GM13976 (cell line): ENCODE measurements at places on chromosomes 11 and 22.
A peak's percentile ranks its signal among the peaks of the same experiment; 100 is the strongest.

DNA sequence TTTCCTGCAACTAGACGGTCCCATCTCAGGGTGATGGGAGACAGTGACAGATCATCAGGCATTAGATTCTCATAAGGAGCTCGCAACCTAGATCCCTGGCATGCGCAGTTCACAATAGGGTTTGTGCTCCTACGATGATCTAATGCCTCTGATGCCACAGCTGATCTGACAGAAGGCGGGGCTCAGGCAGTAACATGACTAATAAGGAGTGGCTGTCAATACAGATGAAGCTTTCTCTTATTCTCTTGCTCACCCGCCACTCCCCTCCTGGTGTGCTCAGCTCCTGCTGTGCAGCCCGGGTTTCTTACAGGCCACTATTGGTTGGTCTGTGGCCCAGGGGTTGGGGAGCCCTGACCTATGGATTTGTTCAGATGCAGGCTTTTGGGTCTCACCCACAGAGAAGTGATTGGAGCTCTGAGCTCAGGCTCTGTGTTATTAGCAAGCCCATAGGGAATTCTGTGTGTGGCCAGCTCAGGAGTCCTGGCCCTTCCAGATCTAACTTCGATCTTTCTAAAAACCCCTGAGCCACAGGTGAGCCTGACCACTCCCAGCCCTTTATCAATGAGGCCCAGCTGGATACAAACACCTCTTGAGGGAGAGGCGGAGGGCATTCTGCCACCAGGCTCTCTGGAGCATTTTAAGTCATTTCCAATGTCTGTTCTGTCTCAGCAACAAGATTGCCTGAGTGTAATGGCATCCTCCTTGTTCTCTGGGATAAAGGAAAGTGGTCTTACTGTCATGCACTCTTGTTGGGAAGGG, 351.8 kb downstream of the BUD13 start:
- no peak for DNase-seq

DNA sequence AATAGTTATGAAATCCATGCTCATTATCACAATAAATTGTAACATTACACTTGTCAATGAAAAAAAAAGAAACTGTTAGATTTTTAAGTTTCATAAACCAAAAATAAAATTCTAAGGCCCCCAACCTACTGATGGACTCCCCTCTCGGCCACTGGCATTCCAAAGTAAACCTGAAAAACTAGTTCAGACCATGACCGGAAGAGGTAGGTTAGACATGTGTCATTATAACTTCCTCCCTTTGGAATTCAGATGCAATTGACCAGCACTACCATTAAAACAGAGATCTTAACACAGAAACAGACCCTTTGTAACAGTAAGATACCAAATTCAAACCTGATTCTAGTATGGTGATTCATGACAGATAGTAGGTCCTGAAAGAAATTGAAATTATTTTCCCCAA, 12.9 kb downstream of the OR10A6 start:
- no peak for DNase-seq

DNA sequence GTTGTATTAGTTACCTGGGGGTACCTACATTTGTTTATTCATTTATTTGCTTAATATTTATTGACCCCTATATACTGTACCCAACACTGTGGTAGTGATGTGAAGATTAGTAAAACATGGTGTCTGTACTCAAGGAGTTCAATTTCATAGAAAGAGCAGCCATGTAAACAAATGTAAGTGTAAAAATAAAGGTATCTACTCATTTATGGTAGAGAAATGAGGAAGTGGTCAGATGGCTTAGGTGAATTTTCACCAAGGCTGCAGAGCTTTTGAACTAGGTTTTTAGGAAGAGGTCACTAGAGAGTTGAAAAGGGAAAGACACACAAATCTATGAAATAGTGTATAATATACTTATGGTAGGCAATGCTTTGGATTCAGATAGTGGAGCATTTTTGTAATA, 11.1 kb downstream of the CTR9 start:
- peak; percentile 47 for DNase-seq

DNA sequence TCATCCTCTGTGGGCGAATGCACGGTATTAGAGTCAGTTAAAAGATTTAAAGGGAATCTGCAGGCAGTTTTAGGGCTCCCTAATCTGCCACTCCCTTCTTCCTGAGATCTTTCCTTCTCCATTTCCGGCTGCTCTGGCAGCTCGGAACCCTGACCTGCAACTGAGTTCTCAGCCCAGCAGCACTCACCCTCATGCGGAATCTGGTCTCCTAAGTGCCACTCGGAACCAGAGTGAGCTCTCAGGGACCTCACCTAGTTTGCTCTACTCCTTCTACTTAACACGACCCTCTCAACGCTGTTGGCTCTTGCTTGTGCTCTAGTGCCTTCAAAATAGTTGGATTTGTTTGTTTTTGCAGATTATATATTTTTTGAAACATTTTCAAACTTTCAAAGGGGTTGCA, 19.3 kb upstream of the IL10RA start:
- peak; percentile 3 for DNase-seq

DNA sequence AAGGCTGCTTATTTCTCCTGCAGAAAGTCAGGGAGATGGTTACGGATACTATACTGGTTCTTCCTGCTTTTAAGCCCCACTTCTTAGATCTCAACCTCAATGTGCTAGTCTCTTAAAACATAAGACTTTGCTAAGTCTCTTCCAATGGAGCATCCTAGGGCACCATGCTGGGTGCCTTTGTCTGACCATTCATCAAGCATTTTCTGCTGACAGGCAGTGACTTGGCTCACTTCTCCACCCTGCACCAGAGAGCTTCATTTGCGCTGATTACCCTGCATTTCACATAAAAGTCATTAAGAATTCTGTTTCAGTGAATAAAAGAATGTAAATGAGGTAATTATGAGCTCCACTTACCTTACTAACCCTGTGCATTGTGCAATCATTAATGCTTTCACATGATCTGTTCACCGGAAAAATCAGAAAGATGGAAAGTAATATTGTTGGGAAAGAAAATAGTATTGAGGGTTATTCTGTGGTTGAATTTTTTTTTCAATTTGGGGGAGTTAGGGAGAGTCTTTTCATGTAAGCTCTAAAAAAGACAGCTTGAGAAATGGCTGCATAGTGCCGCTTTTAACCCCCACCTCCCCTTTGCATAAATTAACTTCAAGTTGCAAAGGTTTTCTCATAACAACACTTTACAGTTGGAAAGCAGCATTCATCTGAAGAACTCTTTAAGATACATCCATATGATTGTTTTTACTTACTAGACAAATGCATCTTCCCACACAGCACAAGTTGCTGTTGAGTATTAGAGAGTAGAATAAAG, 677.3 kb upstream of the KIRREL3 start:
- DNase-seq = no peak

DNA sequence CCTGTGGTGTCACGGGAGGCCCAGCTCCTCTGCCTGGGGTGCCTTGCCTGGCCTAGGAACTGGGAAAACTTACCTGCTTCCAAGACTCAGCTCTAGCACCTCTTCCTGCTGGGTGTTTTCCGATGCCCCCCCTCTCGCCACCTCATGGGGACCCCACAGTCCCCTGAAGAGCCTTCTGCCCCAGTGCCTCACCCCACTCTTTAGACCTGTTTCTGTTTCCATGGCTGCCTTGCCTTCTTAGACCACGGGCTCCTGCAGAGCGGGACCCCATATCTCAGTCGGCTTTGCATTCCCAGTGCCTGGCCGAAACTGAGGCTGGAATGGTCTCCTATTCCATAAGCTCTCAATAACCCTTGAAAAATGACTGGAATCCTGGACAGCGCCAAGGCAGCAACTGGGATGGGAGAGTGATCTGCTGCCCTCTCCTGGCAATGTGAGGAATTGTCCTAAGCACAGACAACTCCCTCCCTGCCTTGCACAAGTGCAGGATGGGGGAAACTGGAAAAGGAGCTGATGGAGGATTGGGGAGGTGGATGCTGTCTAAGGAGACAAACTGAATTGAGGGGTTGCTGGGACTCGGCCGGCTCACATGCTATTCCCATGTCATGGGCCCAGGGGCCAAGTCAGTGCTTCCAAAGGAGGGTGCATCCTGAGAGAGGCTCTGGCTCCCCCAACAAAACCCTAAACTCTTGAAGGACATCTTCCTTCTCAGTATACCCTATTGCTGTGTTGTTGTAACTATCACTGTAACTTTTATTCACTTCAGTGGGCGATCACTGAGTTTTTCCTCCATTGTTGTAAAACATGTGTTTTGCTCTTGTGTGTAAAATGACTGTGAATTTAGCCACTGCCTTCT, 26.6 kb upstream of the IL17RA start:
- DNase-seq = peak; percentile 76

DNA sequence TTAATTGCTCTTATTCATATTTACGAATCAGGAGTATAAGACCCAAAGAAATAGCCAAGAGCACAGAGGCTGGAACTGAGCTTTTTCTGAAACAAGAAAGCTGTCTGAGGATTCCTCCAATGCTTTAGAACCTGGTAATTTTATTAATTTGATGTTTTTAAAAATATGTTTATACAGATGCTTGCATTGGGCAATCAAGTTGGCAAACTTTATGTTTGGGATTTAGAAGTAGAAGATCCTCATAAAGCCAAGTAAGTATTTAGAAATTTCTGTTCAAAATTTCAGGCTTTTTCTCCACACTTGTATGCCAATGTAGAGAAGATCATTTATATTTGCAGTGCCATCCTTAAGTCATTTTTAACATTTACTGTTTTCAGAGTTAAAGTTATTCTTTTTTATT, 24.3 kb upstream of the HIKESHI start:
- DNase-seq = no peak

- no peak for DNase-seq
Measured at GRCh38 chr11:26655287-26655686, 66.6 kb downstream of the SLC5A12 start.

DNA sequence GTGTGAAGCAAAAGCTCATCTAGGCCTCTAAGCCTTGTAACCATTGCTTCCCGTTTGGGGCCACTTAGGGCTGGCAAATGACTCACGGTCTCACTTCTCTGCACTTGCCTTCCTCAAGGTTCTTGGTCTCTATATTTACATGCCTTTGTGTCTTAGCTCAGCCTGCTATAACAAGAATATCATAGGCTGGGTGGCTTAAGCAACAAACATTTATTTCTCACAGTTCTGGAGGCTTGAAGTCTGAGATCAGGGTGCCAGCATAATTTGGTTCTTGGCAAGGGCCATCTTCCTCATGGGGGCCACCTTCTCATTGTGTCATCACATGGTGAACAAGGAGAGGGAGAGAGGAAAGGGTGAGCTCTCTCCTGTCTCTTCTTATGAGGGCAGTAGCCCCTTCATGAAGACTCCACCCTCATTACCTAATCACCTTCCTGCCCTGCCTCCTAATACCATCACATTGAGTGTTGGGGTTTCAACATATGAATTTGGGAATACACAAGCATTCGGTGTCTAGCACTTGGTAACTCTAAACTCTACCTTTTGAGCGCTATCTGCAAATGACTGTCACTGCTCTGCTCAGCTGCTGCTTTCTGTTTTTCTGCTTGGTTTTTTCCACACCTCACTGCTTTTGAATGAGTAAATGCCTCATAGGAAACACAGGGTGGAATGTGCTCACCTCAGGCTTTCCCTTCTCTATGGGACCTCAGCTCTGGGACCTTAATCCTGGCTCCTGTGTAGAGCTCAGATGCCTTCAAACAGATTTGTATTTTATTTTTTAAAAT, 16.2 kb upstream of the ME3 start:
- DNase-seq = no peak

- no peak for DNase-seq
Measured at GRCh38 chr22:27116312-27117086, 459.1 kb downstream of the MIAT start.

DNA sequence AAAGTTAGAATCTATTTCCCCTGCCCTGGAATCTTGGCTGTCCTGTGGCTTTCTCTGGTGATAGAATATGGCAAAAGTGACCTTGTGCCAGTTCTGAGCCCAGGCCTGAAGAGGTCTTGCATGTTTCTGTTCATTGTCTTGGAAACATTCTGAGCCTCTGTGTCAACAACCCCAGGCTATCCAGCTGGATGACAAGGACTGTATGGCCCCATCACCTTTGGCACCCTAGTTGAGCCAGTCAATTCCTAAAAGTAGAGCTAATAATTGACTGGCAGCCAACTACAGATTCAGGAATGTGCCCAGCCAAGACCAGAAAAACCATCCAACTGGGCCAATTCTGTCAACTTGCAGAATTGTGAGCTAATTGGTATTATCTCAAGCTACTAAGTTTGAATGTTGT, 514.1 kb upstream of the LARGE1 start:
- no peak for DNase-seq

- DNase-seq = no peak
Measured at GRCh38 chr11:45678976-45679375, 13.6 kb upstream of the CHST1 start.

GRCh38 chr22:19012308-19012986, 76.4 kb upstream of the PRODH start:
- DNase-seq = no peak

GRCh38 chr11:28632338-28632737, 524.1 kb downstream of the METTL15 start:
- no peak for DNase-seq

DNA sequence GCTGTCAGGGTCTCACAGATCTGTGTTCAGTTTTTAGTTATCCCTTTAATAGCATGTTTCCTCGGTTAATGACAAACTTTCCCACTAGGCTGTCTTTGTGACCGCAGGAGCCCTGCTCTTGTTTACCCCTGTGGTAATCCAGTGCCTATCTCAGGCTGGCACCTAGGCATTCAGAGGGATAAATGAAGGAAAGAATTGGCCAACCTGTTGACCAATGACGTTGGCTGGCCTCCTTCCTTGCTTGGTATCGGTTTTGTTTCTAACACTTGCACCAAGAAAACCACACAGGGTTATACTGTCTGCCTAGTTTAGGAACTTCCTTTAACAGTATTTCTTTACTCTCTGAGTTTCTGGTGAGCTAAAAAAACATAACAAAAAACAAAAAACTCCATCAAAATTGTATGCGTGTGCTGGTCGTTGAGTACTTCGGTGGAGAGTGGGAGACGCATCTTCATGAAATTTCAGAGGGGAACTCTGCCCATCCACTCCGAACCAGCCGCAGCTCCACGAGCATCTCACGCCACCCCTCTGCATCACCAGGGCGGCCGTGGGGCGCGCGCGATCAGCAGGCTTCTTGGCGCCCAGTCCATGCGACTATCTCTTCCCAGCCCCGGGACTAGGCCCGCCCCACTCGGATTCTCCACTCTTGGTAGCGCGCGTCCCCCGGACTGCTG, 563 bp upstream of the ENDOD1 start:
- DNase-seq = peak; percentile 48

GRCh38 chr11:4881188-4881587, 512 bp upstream of the OR51T1 start:
- DNase-seq = no peak

DNA sequence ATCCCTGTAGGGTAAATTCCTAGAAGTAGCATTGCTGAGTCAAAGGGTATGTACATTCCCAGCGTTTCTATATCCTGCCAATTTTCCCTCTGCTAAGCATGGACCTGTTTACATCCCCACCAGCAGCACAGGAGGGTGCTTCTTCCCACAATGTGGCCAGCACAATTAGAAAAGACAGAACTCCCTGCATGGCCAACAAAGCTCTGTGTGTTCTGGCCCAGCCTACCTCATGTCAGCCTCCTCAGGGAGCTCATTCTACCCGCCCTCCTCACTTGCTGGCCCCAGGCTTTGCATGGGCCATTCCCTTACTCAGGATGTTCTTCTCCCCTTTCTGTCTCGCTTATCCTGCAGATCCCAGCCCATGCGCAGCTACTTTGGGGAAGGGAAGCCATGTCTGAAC, 186.1 kb downstream of the DSCAML1 start:
- no peak for DNase-seq

GRCh38 chr22:19108807-19109197, 13.4 kb downstream of the DGCR2 start:
- DNase-seq = no peak

- DNase-seq = no peak
Measured at GRCh38 chr11:18495271-18495670, 31.5 kb downstream of the TSG101 start.
